ENCODE measurements at places on chromosomes 7 and 10.
A peak's percentile ranks its signal among the peaks of the same experiment; 100 is the strongest.

DNA sequence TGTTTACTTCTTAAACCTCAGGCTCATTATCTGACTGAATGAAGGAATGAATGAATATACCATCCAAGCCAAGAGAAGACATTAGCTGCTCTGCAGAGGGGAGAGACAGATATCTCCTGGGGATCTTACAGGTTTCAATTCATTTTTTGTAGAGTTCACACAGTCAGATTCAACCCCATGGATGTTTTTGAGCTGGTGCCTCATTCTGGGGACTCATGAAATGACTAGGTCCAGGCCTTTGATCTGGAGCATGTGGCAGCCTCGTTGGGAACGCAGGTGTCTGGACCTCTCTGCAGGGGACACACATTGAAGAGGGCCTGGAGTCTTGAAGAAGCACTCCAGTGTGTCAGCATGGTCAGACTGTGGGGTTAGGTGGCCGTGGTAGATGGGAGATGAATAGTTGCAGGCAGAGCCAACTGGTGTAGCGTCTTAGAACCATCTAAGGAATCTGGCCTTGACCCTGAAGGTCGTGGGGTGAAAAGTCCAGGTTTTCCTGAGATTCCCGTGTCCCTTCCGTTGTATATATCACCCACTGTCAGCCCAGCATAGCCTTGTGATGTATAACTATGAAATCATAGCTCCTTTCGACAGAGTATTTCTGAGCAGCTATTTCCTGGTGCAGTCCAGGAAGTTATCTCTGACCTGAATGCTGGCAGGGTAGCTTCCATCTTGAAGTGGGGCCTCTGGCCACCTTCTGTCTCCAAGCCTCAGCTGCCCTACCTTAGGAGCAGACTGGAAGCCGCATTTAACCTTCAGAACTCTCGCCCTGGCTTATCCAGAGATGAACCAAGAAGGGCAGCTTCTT, 22.3 kb downstream of the BTBD16 start:
- DNase-seq, result no peak

DNA sequence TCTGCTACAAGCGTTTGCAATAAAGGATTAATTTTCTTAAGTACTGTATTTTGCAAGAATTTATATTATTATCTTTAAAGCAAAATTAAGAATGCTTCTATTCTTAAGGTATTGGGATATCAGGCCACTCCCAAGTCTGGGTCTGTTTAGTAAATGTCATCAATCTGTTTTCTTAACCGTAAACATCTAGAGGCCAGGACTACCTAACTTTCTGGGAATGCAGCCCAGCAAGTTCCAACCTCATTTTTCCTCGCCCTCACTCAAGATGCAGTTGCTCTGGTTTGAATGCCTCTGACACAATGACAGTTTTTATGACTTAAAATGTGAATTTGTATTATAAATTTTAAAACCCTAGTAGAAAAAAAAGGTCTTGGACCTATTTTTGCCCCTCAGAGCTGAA, 143.5 kb downstream of the INHBA start:
- no peak for DNase-seq

DNA sequence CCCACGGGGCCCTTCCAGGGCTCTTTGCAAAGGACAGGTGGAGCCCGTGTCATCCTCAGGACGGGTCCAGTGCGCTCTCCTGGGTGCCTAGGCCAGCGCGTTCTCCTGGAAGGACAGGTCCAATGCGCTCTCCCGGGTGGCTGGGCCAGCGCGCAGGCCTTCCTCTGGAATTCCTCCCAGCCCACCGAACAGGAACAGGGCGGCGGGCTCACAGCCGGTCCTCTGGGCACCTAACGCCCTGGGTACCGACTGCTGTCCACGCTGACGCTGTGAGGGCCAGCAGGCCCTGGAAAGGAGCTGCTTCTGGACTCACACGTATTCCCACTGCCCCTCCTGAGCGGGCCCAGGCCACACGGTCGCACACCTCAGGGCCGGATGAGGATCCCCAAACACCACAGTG, 49.3 kb downstream of the STK32C start:
- DNase-seq, result no peak

DNA sequence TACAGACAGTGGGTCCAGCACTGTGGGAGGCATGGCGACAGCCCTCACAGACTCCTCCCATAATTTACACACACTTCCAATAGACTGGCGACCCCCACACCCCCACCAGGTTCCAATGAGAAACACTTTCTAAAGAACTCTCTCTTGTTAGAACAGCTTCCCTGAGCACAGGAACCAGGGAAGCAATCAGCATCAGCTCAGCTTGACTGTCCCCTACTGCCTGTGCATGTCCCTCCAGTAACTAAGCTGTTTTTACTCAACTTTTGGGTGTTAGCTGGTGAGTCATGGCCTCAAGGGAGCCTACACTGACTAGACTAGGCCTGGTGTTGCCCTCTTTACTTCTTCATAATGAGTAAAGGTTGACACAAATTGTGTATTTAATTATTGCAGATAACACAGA, 32.6 kb upstream of the HERPUD2 start:
- DNase-seq, result no peak

- no peak for DNase-seq
These were observed 30.5 kb upstream of the BTRC start for GRCh38 chr10:101323495-101323894.

- no peak for DNase-seq
These were observed 197.2 kb downstream of the HECW1 start for GRCh38 chr7:43309706-43310022.

- peak; percentile 72 for DNase-seq
These were observed 50.6 kb downstream of the NKX6-2 start for GRCh38 chr10:132735341-132735775.

GRCh38 chr7:127813991-127814541, 162.1 kb downstream of the SND1 start:
- DNase-seq, result no peak

DNA sequence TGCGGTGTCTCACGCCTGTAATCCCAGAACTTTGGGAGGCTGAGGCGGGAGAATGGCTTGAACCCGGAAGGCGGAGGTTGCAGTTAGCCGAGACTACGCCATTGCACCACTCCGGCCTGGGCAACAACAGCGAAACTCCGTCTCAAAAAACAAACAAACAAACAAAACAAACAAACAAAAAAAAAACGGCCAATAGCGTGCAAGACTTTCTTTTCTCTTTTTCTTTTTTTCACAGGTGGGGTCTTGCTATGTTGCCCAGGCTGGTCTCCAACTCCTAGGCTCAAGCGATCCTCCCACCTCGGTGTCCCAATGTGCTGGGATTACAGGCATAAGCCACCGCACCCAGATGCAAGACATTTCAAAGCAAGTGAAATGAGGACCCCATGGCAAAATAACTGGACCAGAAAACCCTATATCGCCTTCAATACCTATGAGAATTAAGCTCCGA, 1.6 kb downstream of the PSAP start:
- no peak for DNase-seq

DNA sequence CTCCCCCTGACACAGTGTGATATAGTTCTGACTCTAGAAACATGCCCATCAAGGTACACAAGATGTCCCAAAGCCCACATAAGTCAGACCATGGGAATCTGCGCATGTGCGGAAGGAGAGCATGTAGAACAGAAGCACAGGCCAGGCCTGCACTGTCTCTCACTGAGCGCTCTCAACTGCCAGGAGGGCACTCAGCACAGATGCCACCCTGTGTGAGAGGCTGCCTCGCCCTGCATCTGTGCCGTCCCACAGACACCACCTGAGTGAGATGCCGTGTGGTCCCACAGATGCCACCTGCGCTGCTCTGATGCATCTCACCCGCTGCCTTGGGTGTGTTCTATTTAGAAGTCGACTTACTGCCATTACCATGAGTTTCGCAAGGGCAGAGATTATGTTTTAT, 98.4 kb downstream of the VOPP1 start:
- no peak for DNase-seq

GRCh38 chr10:1061930-1062774, 6.0 kb downstream of the WDR37 start:
- DNase-seq, result no peak

All from caudate nucleus (tissue), 63 donors.